ENCODE measurements at places on chromosomes 1 and 21. TPM values are rescaled to one million over a fixed set of nuclear protein-coding genes. Genes with fewer than 3 reads are reported as not detected.

ZNF669 gene
- polyA plus RNA-seq, result 10.4 TPM

CYP4A22 gene
- polyA plus RNA-seq, result 0.53 TPM

MRPS21 gene
- polyA plus RNA-seq, result 50.9 TPM

UBXN10 gene
- 6.5 TPM for polyA plus RNA-seq

CYP4Z1 gene
- not detected for polyA plus RNA-seq

SLC66A1 gene
- polyA plus RNA-seq, result 10.8 TPM

HOOK1 gene
- polyA plus RNA-seq, result 3.5 TPM

- DNase-seq, result no peak
Measured at GRCh38 chr1:171563675-171564074, 58.4 kb upstream of the MYOCOS start.

GRCh38 chr1:51583532-51583931, 33.4 kb upstream of the OSBPL9 start:
- DNase-seq, result no peak

GRCh38 chr1:192802406-192802805, 6.4 kb upstream of the RGS2 start:
- DNase-seq, result no peak

DNA sequence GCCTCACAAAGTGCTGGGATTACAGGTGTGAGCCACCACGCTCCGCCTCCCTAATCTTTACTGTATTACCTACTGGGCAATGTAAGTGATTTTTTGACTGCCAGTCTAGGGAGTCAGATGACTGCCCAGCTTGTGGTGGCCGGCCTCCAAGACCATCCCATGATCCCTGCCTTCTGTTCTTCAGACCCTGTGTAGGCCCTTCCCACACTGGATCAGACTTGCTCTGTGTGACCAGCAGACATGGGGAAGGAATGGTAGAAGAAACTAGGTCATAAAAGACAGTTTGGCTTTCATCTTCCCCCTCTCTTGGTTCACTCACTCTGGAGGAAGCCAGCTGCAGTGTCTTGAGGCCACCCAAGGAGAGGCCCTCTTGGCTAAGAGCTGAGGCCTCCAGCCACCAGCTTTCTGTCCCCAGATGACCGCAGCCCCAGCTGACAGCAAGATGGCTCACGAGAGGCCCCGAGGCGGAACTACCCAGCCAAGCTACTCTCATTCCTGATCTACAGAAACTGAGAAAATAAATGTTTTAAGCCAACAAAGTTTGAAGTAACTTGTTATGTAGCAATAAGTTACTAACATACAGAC, 14.5 kb upstream of the CBR3 start:
- DNase-seq, result no peak

GRCh38 chr1:91098299-91098906, 76.6 kb upstream of the ZNF644 start:
- DNase-seq, result no peak

- DNase-seq, result no peak
Measured at GRCh38 chr1:18322368-18323032, 158.2 kb upstream of the KLHDC7A start.

- no peak for DNase-seq
Measured at GRCh38 chr1:202088206-202088605, 34.5 kb upstream of the GPR37L1 start.

DNA sequence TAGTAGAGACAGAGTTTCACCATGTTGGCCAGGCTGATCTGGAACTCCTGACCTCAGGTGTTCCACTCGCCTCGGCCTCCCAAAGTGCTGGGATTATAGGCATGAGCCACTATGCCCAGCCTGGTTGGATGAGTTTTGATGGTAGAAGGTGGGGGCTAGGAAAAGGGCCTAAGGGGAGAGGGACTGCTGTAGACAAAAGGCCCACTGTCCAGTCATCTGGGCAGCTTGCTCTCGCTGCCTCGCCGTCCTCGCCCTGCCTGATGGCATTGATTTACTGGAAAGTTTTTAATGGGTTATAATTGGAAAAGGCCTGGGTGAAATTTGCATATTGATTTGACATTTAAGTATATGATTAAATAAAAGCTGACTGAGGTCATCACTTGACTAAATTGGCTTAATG, 175.1 kb upstream of the CSF3R start:
- no peak for DNase-seq

- DNase-seq, result no peak
Measured at GRCh38 chr1:230550428-230550827, 91.9 kb upstream of the COG2 start.

DNA sequence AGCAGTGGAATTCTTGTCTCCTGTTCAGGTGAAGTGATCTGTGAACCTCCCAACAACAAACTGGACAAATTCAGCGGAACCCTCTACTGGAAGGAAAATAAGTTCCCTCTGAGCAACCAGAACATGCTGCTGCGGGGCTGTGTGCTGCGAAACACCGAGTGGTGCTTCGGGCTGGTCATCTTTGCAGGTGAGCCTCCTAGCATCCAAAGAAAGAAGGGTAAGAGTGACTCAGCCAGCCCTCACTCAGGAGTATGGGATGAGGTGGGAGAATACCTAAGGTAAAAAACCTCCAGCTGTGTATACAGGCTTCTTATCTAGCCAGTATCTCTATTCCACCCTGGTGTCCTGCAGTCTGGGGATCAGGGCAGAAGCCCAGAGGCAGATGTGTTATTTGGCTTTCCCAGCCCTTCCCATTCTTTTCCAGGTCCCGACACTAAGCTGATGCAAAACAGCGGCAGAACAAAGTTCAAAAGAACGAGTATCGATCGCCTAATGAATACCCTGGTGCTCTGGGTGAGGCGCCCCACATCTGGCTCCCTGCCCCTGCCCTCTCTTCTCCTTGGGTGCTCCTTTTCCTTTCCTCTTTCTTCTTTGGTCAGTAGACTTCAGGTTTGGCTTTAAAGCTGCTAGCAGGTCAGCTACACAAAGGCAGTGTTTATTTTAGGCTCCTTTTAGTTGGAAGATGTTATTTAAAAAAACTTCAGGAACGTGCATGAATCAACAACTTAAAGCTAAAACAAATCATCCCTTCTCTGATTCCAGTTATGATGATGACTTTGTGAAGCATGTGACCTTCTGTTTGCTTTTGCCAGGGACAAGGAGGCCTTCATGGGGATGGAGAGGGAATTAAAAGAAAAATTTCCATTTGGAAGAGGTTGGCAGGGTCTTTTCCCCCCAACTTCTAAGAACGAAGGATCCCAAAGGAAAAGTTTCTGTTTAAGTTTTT, 9.0 kb downstream of the ATP8B2 start:
- DNase-seq, result no peak

DNA sequence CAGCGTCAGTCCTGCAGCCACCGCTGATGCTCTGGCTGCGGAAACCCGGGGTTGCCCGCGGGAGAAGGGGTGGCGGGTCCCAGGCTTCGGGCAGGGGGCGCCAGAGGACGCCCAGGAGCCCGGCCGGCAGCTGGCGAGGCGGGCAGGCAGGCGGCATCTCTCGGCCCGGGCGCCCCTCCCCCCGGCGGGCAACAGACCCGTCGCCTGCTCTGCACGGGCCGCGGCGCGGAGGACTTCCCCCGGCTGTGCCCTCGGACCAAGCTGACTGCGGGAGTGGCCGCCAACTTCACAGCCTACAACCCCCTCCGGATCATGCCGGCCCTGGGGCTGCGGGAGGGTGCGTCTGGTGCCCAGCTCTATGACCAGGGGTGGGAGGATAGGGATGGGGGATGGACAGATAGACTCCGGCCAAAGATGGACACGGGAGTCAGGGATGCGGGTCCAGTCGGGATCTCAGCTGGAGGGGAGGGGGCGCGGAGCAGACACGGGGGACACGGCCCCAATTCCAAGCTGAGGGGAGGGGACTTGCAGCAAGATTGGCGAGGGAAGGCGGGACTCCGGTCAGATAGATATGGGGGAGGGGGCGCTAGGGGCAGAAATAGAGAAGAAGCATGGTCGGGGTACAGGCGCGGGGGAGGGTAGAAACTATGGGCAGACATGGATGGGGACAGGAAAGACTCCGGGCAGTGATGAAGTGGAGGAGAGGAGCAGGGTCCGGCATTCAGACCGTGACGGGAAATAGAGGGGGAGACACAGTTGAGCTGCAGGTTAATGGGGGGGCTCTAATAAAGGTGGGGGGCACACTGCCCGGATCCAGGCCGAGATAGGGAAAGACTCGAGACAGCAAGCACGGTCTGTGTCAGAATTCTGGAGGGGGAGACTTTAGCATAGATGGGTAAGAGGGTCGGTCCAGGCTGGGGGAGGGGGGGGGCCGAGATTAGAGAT, 1.1 kb downstream of the ADGRB2 start:
- DNase-seq, result no peak

DNA sequence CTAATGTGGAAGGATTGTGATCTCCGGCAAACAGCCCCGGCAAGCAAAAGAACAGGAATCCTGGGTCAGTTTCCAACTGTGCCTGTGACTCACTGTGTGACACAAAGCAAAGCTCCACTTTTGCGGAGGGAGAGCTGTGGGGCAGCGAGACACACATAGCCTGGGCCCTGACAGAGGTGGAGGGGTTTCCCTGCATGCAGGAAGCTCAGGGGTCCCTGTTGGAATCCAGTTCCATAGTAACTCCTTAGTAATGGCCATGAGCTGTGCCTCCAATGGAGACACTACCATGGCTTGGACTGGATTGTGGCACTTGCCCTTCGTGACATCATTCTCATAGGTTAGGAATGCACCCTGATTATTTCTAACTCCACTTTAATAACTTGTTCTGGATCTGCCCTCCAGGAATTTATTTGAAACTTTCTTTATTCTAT, 47.0 kb upstream of the ATF3 start:
- DNase-seq, result no peak

- DNase-seq, result no peak
Measured at GRCh38 chr1:84402060-84402459, 3.8 kb downstream of the DNASE2B start.

- no peak for DNase-seq
Measured at GRCh38 chr1:206782448-206782847, 10.2 kb upstream of the IL10 start.

DNA sequence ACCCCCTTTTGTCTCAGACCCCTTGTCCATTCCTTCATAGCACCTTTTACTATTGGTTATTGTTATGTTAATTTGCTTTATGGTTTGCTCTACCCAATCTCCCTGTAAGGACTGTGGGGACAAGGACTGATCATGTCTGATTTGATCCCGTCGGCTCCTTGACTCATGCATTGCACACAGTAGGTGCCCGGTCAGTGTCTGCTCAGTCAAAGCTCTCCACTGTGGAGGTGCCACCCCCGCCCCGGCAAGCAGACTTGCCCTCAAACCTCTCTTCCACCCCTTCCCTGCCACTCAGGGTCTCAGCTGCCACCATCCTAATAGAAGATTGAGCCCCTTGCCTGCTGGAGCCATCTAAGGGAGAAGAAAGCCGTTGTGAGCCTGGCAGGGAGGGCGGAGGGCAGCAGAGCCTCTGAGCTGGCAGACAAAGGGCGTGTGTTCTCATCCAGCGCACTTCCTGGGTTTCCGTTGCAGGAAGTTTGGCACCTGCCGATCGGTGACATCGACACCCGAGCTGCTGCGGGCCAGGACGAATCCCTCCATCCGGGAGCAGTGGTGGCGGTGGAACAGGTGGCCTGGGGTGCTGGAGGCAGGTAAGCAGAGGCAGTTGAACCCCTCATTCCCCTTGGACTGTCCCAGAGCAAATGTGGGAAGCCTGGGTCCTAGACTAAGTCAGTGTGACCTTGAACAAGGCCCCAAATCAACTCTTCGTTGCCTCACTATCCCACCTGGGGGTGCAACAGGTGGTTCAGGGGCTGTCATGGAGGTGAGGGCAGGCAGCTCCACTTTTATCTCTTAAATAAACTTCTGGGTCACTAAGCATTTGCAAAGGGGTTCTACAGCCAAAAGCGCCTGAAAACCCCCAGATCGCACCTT, 2.2 kb upstream of the FBLIM1 start:
- no peak for DNase-seq

DNA sequence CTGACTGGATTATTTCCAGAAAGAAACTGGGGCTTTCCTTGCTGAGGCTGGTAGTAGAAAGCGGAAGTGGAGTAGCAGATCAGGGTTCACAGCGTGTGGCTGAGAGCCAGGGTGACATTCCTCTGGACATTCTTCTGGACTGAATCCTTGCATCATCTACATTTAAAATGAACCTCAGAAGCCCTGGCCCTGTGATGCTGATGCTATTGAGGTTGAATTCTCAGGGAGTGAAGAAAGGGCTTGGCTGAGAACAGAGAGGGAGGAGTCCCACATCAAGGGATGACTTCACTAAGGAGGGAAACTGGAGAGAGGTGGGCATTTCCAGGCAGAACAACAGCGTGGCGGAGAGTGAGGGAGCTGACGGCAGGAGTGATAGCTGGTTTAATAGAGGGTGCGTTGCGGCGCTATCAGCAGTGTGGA, 102.3 kb upstream of the LMO4 start:
- peak; percentile 48 for DNase-seq

GRCh38 chr21:36743446-36743845, 44.5 kb downstream of the SIM2 start:
- no peak for DNase-seq
